Cortex of kidney (tissue), 1 donor: ENCODE measurements at places on chromosomes 6 and 20.
A peak's percentile ranks its signal among the peaks of the same experiment; 100 is the strongest.

- no peak for DNase-seq
These were observed 21.6 kb downstream of the RALGAPA2 start for GRCh38 chr20:20690676-20691476.

DNA sequence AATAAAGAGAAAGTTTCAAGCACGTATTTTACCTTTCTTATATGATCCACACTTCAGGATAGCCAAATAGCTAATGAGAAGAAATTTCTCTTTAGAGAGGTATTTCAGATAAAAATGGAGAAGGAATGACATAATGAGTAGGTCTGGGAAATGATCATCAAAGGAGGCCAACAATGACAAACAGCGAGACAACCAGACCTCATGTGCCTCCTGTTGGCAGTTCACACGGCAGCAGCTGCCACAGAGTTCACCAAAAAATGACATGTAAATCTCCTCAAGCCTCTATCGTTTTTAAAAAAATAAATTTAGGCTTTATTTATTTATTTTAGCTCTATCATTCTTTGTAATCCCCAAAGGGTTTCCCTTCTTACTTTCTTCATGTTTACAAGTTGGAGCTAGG is 47.7 kb downstream of the SLC2A12 start:
- no peak for DNase-seq

- no peak for DNase-seq
These were observed 10.8 kb upstream of the LY86 start for GRCh38 chr6:6577735-6578134.

- DNase-seq: no peak
These were observed 41.7 kb upstream of the ZNF831 start for GRCh38 chr20:59121714-59122565.

DNA sequence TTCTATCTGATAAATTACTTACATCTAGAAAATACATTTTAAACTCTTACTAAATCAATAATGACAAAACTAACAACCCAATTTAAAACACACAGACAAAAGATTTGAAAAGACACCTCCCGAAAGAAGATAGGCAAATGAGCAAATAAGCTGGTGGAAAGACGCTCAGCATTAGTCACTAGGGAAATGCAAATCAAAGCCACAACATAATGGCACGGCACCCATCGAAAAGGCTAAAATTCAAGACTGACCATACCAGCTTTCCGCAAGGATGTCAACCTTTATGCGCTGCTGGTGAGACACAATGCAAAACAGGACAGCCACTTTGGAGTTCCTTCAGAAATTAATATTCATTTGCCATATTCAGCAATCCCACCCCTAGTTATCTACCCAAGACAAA is 25.9 kb downstream of the TAF4 start:
- DNase-seq: no peak

- no peak for DNase-seq
These were observed 29.3 kb upstream of the ARMH2 start for GRCh38 chr6:24827970-24828369.

DNA sequence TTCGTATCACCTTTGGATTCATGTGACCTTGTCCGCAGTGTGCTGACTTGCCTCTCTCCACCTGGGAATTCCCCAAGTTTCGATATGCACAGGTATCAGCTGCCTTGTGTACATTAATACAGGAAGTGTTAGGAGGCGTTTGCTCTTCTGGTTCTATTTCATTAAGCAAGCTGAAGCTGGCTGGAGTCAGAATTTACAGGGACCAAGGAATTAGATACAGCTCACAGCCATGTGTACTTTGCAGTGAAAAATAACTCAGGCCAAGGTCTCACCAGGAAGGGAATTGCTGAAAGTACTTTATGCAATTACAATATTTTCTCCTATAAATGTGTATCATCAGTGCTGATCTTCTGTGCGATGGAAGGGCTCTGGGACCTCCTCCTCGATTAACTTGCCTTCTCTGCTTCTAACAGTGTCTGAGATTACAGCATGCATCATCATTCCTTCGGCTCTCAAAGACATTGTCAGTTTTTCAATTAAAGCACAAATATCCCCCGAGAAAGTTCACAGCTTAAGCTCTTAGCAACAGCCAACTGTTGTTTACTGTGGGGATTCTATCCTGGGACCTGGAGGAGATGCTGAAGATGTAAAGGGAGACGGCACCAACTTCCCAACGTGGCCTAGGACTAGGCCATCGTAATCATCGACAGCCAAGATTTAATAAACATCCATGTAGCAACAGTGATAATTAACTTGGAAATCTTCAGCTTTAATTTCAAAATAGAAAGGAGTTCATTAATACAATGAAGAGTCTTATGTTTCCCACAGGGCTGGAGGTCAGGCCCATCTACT is 13.8 kb upstream of the TIAM2 start:
- DNase-seq: no peak

- DNase-seq: peak; percentile 25
These were observed 580 bp upstream of the SYCP2 start for GRCh38 chr20:59933849-59934585.

- no peak for DNase-seq
These were observed 12.5 kb downstream of the PRDM1 start for GRCh38 chr6:106098383-106099234.

DNA sequence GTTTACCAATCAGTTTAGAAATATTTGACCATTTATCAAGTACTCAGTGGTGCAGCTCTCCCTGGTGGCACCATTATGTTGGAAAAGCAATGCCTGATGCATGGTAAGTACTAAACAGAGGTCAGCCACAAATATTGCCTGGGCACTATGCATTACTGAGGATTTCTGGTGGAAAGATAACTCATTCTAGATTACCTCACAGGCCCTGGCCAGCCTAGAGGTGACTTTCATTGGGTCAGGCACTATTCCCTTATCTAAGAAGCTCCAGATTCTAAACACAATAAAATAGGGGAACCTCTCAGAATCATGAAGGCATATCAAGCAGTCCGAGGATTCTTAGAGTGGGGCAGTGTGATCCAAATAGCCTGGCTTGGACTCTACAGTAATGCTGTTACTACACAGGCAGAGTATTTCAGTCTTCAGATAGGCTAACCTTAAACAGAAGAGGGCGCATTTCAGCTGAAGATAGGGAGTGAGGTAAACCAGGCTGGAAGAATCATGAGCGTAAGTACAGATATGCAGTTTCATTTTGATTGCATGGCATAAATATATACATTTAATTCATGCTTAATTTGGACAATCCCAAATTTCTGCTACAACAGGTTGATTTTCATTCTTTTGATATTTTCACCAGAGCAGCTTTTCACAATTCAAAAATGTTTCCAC is 12.1 kb downstream of the LGSN start:
- no peak for DNase-seq

GRCh38 chr6:161162722-161163121 is 111.1 kb downstream of the AGPAT4 start:
- no peak for DNase-seq

DNA sequence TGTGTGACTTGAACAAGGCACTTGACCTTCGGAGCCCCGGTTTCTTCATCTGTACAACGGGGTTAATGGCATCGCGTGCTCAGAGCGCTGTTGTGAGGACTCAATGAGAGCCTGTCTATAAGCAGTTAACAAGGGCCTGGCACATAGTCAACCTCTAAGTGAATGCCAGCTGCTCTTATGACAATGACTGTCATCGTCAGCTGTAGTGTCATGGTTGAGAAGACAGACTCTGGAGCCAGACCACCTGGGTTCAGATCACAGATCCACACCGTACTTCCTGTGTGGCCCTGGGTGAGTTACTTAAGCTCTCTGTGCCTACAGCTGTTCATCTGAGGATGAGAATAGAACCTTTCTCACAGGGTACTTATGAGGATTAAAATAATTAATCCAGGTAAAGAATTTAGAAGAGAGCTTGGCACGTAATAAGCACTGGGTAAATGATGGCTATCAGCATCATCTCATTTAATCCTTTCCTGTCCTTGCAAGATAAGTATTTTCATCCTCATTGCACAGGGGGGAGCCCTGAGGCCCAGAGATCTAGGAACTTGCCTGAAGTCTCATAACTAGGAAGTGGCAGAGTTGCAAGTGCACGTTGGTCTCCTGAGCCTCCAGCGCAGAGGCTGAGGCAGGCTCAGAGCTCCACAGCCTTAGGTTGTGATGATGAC is 105.3 kb downstream of the EYA2 start:
- no peak for DNase-seq

- no peak for DNase-seq
These were observed 9.4 kb downstream of the SPDEF start for GRCh38 chr6:34546551-34547321.

DNA sequence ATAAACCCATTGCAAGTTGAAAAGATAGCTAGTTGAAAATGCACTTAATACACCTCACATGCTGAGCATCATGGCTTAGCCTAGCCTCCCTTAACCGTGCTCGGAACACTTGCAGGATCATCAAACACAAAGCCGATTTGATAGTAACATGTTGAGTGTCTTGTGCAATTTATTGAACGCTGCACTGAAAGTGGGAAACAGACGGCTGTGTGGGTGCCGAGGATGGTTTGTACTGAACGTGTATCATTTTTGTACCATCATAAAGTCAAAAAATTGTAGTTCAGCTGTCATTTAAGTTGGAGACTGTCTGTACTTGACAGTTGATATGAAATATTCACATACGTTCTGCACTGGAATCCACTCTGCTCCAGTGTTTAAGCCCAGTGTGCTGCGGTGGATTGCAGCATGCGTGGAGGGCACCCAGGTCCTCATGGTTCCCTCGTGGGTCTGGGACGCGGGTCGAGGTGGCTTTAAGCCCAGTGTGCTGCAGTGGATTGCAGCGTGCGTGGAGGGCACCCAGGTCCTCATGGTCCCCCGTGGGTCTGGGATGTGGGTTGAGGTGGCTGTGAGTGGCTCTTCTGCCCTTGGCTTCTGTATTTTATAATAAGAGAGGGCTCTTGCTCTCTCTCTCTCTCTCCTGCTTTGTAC is 77.0 kb downstream of the CDH4 start:
- DNase-seq: no peak

GRCh38 chr6:113067612-113068275 is 720.6 kb downstream of the RFPL4B start:
- DNase-seq: no peak

- no peak for DNase-seq
These were observed 142.9 kb upstream of the SOX4 start for GRCh38 chr6:21450628-21451027.

DNA sequence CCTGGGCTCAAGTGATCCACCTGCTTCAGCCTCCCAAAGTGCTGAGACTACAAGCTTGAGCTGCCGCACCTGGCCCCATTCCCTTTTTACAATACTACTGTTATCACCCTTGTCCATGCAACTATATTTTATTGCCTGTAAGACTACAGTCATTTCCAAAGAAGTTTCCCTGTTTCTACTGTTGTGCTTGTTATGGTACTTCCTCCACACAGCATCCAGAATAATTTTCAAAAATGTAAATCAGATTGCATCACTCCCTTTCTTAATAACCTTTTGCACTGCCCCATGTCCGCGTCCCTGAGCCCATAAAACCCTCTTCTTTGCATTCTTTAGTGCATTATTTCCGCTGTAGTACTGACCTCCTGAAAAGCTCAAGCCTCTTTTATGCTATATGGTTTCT is 128.9 kb upstream of the AKIRIN2 start:
- no peak for DNase-seq

- no peak for DNase-seq
These were observed 13.5 kb upstream of the ELMO2 start for GRCh38 chr20:46419882-46420281.

DNA sequence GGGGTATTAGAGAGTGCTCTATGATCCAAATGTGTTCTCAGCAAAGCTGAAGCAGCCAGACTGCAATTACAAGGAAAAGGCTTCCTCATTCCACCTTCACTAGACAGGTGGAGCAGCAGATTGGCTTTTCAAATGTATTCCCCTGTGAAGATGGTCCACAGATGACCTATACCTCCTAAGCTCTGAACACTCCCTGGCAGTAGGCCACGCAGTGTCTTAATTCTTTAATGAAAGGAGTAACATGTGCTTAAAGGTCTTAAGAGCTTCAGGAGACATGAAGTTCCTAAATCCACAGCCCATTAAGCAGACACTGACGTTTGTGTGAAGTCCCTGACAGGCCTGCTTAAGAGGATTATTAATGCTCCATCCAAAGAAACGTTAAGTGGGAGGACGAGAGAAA is 138.9 kb upstream of the NUP153 start:
- no peak for DNase-seq

- no peak for DNase-seq
These were observed 116.1 kb upstream of the NXT1 start for GRCh38 chr20:23234311-23235078.

DNA sequence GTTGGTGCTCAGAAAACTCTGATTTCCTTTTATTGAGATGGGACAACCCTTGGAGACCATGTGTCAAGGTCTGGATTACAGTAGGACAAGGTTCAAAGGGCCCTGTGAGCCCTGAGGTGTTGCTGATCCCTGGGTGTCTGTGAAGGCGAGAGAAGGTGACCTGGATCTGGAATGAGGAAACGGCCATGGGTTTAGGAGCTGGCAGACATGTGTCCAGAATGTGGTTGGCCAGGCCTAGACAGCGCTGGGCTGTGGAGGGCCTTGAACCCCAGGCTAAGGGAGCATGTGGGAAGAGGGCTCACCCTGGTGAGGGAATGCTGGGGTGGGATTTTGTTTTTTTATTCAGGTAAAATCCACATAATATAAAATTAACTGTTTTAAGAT is 24.9 kb downstream of the PCMTD2 start:
- DNase-seq: no peak

DNA sequence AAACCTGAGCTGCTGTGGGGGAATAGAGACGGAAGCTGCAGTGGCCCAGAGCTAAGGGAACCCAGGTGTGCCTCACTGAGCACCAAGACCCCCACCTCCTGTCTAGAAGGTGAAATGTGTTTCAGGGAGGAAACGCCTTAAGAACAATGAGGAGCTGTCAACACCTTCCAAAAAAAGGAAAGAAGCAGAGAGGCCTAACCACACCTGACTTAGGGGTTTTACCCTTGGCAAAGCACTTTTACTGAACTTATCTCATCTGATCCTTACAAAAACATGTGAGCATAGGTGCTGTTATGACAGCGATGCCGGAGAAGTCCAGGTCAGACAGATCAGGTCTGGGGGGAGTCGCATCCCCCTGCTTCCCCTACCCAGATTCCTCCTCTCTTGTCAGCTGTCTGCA is 16.1 kb upstream of the CDKN1A start:
- DNase-seq: no peak

DNA sequence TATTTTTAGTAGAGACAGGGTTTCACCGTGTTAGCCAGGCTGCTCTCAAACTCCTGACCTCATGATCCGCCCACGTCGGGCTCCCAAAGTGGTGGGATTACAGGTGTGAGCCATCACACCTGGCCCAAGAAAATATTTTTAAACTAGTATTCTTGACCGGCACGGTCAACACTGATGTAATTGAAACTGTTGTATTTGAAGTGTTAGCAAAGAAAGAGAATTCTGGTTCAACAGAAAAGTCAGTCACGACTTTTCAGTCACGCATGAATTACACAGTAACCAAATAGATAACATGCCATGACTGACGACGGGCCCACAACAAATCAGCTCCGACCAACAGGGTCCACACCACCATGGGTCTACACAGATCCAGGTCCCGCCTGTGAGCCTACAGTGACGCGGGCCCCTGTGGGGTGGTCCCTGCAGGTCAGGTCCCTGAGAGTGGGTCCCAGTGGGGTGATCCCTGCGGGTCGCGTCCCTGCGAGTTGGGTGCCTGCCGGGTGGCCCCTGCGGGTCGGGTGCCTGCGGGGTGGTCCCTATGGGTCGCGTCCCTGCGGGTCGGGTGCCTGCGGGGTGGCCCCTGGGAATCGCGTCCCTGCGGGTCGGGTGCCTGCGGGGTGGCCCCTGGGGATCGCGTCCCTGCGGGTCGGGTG is 1.0 kb downstream of the GMEB2 start:
- DNase-seq: no peak
